CD8-positive, alpha-beta T cell (primary cell): ENCODE measurements at places on chromosomes 3 and 15. TPM values are rescaled to one million over a fixed set of nuclear protein-coding genes. Genes with fewer than 3 reads are reported as not detected.

The AGBL1 gene
- not detected for total RNA-seq

The CACNA2D3 gene
- not detected for total RNA-seq

The WDR93 gene
- not detected for total RNA-seq

The ITIH4 gene
- total RNA-seq: 28.4 TPM

The NPRL2 gene
- 28.7 TPM for total RNA-seq
